NCI-H1092 (cell line): ENCODE measurements at places on chromosomes 4 and X.

- no peak for DNase-seq
These were observed 193.9 kb upstream of the RASGEF1B start for GRCh38 chr4:81665649-81666048.

- DNase-seq = no peak
These were observed 133.3 kb upstream of the MBNL3 start for GRCh38 chrX:132622130-132622529.

DNA sequence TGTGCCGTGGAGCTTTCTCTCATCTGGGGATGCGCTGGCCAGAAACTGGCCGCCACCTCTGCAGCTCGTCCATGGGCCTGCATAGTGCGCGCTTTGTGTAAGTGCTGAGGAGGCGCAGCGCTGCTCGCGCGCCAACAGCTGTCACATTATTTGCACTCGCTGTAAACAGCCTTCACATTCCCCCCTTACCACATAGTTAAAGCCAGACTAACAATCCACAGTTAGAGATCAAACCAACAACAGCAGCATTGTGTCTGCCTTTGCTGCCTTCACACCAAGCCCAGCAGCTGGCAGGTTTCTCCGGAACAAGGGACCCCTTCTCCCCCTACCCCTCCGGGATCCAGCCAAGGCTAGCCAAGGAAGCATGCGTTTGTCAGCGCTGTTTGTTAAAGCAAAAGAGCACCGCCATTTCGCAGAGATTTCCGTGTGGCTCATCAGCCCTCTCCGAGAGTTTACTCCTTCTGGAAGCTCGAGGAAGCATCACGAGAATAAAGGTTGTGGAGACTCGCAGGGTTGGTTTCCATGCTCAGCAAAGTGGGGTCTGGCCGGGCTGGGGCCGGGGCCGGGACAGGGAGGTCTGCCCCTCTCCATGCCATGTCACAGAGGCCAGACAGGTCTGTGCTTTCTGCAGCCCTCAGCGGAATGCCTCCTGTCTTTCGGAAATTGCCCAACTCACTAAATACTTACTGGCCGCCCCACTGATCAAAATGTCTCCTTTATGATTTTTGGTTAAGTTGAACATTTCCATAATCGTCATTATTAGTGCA is 11.0 kb downstream of the BCOR start:
- DNase-seq = no peak

- no peak for DNase-seq
These were observed 102.1 kb downstream of the CPZ start for GRCh38 chr4:8694651-8695151.

GRCh38 chrX:93422693-93423092 is 250.7 kb downstream of the NAP1L3 start:
- no peak for DNase-seq

- DNase-seq = no peak
These were observed 18.5 kb upstream of the DCAF4L1 start for GRCh38 chr4:41963105-41963504.

DNA sequence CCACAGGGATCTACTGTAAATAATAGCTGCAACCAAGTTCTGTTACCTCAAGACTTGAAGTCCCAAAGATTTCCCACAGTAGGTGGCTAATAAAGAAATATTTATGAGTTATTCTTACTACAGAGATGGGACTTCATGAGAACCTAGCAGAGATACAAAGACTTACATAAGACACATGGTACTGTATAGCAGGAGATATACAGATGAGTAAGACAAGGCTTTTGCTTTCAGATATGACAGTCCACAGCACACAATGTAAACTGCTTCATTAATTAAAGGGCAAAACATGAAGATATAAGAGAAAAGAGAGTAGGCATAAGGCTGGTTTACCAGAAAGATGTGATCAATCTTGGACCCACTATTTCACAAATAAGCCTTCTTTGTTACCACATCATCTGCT is 6.6 kb downstream of the ANKRD17 start:
- no peak for DNase-seq

GRCh38 chr4:186912606-186913005 is 188.9 kb upstream of the FAT1 start:
- DNase-seq = no peak

DNA sequence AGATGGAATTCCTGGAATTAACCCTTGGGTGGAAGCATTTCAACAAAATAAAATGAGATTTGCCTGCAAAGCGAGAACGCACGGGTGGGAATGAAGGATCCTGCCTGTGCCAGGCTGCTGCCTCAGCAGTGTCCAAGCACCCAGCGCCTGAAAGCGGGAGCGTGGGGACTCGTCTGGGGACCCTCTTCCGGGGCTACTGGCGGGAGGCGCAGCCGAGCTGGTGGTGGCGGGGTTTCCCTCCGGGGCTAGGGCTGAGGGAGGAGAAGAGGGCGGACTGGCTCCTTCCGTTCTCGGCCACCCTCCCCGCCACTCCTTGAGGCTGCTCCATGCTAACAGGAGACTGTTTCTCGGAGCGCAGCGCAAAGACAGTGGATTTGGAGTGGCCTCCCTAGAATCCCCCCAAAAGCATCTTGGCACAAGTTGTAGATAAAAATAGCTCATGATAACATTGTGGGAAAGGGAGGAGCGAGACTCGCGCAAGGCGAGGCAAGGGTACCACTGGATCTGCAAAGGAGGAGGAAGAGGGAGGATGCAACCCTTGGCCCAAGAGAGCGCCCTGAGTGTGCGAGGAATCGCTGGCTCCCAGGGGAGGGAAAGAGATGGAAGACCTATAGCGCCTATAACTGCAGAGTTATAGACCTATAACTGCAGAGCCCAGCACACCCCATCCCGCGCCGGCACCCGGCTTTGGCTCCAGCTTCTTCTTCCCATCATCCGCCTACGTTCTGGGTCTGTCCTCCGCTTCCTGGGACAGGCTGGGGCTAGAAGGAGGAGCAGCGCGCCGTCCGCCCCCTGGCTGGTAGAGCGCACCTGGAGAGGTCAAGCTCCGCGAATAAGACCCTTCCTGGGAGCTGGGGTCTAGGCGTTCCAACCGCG is 1.3 kb downstream of the HS3ST1 start:
- no peak for DNase-seq

DNA sequence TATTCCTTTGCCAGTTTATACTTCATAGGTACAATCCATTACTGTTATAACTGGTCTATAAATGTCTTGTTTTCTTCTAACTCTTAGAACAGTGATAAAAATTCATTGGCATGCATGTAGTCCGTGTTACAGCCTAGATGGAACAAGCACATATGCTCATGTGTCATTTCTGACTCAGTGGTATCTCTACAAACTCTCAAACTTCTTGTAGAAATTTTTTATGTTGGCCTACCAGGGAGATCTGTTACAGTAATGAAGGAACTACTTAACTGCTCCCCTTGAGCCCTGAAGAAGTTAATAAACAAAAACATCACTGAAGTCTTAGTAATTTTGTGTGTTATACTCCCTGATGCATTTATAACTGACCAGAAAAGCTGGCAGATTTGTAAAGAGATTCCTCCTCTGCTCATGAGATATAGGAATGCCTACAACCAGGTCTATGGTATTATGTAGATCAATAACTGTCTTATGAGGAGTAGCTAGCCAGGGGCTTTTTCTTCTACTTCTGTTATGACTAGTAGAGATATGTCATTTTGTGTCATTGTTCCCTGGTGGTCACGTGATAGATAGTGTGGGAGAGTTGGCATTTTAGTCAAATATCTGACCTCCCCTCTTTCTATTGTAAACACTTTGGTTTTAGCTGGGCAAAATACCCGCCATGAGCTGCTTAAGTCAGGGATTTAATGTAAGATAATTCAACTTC is 53.7 kb upstream of the FAAH2 start:
- DNase-seq = no peak

GRCh38 chr4:172791841-172792240 is 376.8 kb upstream of the GALNT7 start:
- no peak for DNase-seq

DNA sequence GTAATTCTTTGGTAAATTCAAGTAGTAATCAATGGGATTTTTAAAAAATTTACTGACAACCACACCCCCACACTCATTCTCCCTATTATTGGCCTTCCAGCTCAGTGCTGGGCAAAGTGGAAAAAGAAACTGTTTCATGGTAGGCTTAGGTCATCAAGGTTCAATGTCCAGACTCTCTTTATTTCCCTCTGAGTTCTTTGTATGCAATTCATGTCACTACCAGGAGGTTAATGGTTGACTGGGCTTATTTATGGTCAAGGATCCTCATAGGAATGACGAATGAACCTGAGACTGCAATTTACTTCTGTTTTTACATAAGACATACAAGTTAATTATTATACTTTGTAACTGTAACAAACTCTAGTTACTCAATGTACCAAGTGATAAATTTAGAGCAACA is 403.2 kb downstream of the KLHL13 start:
- no peak for DNase-seq

DNA sequence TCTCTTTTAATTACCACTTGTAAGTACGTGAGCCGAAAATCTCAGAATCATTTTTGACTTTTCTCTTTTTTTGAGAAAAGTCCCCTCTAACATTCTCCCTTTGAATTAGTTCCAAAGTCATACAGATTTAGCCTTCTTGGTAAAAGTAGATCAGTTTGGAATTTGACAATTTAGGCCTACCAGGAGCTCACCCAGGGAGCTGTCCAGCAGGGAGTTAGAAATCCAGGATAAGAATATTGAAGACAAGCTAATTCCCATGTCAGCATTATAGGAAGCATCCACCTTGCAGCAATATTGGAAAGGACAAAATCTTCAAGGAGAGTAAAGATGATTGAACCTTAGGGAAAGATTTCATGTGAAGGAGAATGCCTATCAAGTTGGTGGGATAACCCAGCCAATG is 352.2 kb upstream of the CPEB2 start:
- DNase-seq = no peak

GRCh38 chrX:129741880-129742758 is 3.3 kb downstream of the XPNPEP2 start:
- DNase-seq = no peak

DNA sequence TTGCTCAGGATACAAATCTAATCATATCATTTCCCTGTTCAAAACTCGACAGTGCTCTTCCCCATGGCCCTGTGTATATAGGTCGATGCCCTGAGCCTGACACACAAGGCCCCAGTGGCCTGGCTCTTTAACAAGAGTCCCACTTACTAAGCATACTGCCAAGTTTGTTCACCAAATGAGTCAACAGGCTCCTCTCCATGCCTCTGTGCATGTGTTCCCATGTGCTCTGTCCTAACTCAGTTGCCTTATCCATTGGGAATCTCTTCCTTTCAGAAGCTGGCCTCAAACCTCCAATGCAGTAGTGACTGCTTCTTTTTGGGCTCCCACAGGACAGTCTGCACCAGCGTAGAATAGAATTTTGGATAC is 18.9 kb upstream of the CXCR3 start:
- DNase-seq = no peak

DNA sequence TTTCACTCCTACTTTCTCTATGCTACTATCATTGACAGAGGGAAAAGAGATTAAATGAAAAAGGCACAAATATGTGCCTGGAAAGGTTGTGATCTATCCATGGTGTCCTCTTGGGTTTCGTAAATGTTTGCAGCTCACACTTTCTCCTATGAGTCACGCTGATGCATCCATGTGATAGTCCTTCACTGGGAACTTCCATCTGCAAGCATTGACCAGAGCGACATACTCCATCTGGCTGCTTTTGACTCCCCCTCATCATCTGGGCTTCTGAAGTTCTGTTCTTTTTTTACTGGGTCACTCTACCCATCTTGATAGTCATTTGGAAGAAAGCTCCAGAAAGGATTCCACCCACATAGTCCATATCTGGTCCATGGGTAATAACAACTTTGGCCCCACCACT is 84.7 kb upstream of the NDST3 start:
- DNase-seq = no peak

- DNase-seq = no peak
These were observed 19.5 kb downstream of the RELL1 start for GRCh38 chr4:37666625-37667071.

DNA sequence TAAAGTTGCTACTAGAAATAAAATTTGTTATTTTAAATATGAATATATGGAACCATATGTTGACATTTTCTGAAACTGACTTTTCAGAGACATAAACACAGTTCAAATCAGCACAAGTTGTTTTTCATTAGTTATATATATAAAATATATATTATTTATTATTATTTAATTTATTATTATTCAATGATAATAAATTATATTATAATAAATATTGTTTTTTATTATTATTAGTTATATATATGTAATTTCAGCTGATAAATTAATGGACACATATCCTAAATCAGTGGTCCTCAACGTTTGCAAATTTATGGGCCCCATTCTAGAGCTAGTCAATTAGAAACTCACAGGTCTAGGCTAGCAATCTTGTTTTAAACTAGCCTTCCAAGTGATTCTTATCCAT is 809.3 kb downstream of the C4orf33 start:
- no peak for DNase-seq

DNA sequence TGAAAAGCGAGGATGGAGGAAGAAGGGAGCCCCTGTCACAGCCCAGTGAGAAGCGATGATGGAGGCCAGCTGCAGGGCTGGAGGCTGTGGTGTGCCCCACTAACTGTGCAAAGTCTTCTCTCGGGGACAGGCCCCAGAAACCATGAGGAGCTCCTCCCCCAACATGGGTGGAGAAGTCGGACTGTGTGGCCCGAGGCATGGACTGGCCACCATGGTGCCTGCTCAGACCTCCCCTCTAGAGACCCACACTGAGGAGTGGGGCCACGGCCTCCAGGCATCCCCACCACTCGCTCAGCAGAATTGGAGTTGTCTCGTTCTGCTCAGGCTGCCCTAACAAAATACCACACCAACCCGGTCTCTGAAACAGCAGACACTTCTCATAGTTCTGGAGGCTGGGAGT is 12.2 kb upstream of the PDE6B start:
- DNase-seq = no peak

DNA sequence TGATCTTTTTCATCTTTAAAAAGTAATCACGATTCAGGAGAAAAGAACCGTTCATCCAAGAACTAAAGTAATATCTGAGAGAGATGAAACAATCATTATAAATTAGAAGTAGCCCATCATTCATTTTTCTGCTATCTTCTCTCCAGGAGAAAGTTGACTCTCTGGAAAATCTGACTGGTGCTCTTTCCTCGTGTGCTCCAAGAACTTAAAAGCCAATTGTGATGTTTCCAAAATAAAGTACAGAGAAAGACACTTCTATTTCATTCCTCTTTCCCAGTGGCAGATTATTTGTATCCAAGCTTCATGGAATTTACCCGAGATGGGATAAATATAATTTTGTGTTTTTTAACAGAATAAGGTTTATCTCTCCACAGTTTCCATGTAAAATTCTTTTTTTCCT is 212.5 kb upstream of the NOCT start:
- no peak for DNase-seq

GRCh38 chr4:15149234-15149838 is 147.1 kb downstream of the CPEB2 start:
- DNase-seq = no peak

DNA sequence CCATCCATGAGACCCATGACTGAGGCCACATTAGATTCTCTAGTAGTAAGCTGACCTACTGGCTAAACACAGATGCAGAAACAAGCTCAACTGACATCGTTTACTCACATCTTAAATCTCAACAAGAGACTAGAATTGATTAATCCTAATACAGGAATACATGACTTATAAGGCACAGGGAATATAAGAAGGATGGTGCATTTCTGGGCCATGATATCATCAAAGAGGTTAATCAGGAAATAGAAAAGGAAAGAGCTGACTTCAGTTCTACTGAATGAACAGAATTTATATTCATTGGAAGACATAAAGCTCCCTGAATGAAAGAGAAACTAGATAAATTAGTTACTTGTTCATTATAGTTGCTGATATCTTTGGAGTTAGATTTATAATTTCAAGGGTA is 1406.5 kb downstream of the STIM2 start:
- no peak for DNase-seq
